GM03348 (cell line): ENCODE measurements at places on chromosomes 5 and 9.

GRCh38 chr5:1497242-1497777, 26.4 kb downstream of the LPCAT1 start:
- no peak for DNase-seq

DNA sequence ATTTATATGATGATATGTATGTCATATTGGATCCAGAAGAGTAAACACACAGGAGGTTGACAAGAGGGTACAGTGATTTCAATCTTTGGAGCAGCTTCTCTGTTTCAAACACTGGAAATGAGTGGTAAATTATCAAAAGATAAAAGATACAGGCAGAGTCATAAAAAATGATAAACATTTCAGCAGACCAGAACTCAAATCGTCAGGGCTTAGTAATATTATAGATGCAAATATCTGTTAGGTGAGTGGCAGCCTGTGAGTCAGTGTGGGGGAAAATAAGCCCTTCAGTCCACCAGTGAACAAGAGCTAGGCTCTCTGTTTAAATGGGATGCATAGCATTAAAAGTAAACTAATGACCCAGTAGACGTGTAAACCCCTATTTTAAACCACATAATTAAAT, 1378.1 kb downstream of the EFNA5 start:
- DNase-seq, result no peak

DNA sequence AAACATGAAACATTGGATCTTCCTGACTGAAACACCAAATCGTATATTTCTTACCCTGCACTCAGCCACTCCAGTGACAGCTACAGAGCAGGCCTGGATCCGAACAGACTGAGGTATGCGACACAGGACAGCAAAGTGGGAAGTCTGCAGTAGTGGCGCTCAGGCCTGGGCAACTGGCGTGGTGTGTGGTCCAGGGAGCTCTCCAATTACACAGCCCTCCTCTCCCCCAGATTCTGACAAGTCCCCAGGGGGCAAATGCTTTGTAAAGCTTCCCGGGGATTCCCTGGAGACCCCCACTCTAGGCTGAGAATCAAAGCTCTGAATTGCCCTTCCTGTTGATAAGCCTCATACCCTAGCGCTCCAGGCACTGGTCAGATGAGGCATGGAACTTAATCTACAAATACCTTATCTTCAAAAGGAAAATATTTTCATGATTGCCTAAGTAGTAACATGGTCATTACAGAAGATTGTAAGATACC, 104.8 kb upstream of the ERCC6L2 start:
- no peak for DNase-seq

- no peak for DNase-seq
Measured at GRCh38 chr5:170442391-170442790, 53.2 kb upstream of the KCNMB1 start.

DNA sequence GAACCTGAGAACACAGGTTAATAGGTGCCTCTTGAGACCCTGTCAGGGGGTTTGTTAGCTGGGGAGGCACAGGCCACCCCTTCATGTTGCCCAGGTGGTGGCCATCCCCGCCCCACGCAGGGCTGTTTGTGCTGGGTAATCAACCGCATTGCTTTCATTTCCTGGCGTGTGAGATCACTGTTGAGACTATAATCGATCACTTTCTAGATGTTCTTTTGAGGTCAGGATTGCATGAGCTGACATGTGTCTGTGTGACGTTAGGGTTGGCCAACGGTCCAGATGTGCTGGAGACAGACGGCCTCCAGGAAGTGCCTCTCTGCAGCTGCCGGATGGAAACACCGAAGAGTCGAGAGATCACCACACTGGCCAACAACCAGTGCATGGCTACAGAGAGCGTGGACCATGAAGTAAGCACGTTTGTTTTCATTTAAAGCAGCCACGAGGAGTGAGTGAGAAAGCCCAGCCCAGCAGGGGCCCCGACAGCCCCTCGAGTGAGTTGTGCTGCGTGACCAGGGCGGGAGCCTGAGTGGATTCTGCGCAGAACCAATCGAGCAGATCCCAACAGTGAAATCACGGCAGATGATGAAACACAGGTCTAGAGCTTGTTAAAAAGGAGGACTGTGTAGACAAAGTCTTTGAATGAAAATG, 115.0 kb upstream of the CACNA1B start:
- DNase-seq, result no peak

GRCh38 chr5:133445744-133446143, 166.6 kb downstream of the FSTL4 start:
- DNase-seq, result no peak

DNA sequence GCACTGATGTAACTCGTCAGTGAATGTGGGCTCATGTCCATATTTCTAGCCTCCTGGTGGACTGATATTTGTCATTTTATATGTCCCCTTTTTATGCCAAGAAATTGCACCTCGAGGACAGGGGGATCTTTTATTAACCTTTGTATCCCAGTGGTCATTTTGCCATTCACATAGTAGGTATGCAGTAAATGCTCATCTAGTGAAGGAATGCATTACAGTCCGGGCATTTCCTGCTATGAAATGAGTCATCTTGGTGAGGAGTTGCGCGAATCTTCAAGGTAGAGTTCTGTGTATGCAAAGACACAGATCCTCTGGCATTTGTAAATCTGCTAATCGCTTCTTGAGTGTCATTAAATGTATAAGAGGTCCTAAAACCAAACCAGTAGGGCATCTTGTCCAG, 755.5 kb upstream of the ADAMTS16 start:
- DNase-seq, result no peak

DNA sequence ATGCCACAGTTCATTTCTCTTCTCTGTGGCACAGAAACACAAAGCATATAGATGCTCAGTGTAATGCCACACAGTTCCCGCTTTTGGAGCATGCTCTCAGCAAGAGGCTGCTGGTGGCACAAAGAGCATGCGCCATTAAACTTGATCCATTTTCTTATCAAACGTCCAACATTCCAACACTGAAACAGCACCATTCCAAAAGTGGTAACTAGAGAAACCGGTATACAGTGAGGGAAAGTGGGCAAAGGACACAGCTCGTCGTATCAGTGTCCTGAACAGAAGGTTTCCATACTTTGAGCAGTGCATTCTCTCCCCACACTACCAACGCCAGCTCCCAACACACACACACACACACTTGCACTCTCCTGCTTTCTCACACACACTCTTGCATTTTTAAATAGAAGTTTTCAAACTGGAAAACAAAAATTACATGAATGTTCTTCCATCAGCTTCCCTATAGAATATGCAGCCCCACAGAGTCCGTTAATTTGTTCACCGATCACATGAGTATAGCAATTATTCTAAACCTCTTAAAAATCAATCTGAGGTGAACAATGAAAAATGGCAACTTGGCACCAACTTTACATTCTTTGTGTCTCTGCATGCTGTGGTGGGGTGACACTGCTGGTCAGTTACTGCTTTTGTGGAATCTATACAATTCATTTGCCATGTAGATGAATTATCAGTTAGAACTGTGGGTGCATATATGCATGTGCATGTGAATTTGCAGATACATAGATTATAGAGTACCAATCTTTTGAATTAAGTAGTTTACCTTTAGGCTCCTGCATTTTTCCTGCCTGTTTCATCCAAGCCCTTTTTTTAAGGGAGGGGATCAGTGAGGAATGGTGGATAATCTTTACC, 5.7 kb downstream of the NFIB start:
- no peak for DNase-seq

GRCh38 chr5:110018509-110018908, 328.8 kb downstream of the MAN2A1 start:
- DNase-seq, result no peak

DNA sequence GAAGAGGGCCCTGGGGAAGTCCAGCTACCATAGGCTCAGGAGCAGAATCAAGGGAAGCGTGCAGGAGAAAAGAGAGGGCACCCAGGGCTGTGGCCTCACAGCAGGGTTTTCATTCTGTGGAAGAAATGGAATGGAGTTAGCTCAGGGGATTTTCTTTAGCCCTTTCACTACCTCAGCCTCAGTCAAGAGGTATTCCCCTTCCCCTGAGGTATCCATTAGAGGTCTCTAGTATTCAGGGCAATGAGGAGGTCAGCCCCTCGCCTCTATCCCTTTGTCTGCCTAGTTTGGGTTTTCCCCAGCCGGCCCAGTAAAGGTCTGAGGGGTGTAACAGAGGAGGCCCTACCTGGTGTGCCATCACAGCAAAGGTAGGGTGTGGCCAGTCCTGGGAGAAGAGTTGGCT, 21.5 kb downstream of the GFRA3 start:
- no peak for DNase-seq

- DNase-seq, result no peak
Measured at GRCh38 chr5:33582417-33582816, 141.7 kb downstream of the TARS1 start.

GRCh38 chr5:97400537-97400936, 217.5 kb upstream of the RIOK2 start:
- DNase-seq, result no peak

DNA sequence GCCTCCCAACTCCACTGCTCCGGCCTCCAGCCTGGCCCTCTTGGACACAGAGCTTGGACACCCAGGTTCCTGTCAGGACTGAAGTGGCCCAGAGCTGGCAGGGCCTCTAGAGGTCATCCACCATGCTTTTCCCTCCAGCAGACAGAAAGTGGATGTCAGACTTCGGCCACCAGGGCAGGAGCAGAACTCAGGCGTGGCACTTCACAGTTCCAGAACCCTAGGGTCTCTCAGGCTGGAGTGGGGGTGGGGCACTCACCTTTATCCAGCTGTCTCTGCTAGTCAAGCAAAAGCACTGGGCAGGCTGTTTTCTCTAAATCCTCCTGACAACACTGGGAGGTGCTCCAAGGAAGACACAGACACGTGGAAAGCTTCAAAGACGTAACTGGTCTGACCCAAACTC, 35.6 kb upstream of the N4BP3 start:
- DNase-seq, result no peak

DNA sequence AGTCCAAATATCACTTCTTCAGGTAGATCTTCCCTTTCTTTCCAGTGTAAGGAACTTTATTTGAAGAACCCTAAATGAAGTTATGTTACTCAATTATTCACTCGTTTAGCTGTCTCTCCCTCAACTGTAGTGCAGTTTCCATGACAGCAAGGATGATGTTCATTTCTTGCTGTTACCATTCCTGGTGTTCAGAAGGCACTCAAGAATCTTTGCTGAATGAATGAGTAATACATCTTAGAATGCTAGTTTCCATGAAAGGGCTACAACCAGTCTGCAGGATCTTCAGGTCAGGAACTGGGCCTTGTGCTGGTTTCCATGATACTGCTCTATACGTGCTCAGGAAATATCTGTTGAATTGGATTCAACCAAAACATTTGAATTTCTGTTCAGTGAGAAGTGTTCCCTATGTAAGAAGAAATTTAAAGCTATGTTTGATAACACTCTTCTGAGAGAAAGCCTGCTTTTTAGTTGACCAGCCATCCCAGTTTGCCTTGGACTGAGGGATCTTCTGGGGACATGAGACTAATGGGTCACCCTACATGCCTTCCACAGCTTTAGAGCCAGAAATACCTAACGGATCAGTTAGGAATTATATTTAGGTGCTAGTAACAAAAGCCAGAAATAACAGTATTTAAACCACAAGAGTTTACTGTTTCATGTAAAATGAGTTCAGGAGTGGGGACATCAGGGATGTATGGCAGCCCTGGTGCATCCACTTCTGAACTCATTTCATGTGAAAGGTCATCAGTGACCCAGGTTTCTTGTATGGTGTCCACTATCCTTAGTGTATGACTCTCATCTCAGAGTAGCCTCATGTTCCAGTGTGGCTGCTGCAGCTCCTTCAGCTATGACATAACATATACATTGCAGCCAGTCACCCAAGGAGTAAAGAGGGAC, 500.1 kb upstream of the SGCD start:
- DNase-seq, result no peak

DNA sequence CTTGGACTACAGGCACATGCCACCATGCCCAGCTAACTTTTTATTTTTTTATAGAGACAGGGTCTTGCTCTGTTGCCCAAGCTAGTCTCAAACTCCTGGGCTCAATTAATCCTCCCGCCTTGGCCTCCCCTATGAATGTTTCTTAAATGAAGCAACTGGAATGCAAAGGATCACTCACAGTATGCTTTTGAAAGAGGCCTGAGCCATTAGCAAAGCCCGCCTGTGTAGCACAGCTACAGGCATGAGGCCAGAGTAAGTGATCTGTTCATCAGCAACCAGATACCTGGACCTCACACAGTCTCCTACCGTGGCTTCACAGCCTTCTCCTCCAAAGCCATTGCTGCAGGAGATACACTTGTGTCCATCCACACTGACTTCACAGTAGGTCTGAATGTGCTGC, 16.9 kb upstream of the RNF183 start:
- DNase-seq, result no peak

- DNase-seq, result no peak
Measured at GRCh38 chr5:9062873-9063272, 483.0 kb downstream of the SEMA5A start.

DNA sequence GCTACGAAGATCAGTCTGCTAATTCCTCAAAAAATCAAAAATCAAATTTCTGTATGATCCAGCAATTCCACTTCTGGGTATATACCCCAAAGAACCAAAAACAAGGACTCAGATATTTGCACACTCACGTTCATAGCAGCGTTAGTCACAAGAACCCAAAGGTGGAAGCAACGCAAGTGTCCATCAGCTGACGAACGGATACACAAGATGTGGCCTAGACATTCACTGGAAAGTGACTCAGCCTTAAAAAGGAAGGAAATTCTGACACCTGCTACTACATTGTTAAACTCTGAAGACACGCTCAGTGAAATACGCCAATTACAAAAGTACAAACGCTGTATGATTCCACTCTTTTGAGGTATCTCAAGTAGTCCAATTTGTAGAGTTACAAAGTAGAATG, 93.3 kb downstream of the OTULIN start:
- DNase-seq, result no peak

GRCh38 chr9:80125731-80126264, 554.0 kb downstream of the TLE4 start:
- DNase-seq, result no peak

DNA sequence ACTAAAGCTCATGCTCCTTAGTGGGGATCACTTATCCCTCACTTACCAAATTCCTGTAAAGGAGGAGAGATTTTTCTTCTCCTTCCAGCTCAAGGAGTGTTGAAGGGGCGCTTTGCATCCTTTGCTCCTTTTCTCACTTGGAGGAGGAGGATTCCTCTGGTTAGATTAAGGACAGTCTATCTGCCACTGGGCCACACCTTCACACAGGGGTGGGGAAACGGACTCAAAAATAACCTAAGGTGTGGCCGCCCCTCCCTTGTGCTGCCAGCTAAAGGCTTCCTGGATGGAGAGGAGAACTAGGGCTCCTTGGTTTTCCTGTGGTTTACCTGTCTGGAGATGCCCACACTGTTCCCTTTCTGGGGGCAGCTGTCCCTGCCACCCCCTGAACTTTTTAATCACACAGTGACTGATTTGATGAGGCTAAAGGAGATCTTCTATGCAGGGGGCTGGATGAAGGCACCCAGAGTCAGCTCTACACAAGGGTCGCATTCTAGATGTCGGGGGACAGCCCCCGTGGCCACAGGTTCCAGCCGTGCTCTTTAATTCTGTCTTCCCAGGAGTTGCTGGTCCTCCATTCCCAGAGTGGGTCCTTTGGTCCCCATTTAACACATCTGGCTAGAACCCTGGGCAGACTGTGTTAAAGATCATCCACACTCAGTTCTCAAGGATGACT, 14.4 kb downstream of the GLRX start:
- DNase-seq, result no peak

GRCh38 chr9:78031444-78031892, at the start of gene GNAQ:
GNAQ (minus strand) TSS chr9:78031811; CDS start chr9:78031235, 576 bp downstream.
- peak; percentile 62 for DNase-seq

GRCh38 chr5:77087484-77088261, 588 bp upstream of the ZBED3 start:
- DNase-seq, result peak; percentile 5
